ENCODE measurements at places on chromosomes 2 and 18.
A peak's percentile ranks its signal among the peaks of the same experiment; 100 is the strongest.

DNA sequence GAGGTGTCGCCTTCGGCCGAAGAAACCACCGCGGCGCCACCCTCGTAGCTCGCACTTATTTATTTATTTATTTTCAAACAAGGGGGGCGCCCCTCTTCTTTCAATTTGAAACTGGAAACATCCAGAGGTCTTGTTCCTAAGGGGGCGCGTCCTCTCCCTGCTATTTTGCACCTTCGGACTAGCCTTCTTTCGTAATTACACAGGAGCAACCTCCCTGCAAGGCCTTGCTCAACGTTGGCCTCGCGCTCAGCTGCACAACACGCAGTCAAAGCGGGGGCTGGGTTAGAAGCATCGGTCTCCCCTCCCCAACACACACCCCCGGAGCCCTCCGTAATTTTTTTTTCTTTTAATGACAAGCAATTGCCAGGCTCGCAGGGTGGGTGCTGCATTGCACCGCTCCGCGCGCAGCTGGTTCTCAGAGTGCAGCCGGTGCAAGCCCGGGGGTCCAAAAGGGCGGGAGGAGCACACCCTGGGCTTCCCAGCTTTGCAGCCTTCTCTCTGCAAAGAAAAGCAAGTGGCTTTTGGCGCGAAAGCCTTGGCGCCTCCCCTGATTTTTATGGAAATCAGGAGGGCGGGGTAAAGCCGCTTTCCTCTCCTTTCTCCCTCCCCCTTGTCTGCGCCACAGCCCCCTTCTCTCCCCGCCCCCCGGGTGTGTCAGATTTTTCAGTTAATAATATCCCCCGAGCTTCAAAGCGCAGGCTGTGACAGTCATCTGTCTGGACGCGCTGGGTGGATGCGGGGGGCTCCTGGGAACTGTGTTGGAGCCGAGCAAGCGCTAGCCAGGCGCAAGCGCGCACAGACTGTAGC is at the start of gene MYCN:
Gene MYCN, plus strand, starts transcription at position 697 of the 807 bp plus-strand sequence. CDS start 1,515 bp downstream, outside the sequence.
- DNase-seq = peak; percentile 93

- DNase-seq = no peak
Measured at GRCh38 chr18:77249569-77250500, at the start of gene GALR1. Gene GALR1, plus strand, starts transcription at chr18:77249848. Its CDS starts 701 bp downstream, at chr18:77250549.

- DNase-seq = no peak
Measured at GRCh38 chr18:22176420-22177326, 7.3 kb downstream of the GATA6 start.

DNA sequence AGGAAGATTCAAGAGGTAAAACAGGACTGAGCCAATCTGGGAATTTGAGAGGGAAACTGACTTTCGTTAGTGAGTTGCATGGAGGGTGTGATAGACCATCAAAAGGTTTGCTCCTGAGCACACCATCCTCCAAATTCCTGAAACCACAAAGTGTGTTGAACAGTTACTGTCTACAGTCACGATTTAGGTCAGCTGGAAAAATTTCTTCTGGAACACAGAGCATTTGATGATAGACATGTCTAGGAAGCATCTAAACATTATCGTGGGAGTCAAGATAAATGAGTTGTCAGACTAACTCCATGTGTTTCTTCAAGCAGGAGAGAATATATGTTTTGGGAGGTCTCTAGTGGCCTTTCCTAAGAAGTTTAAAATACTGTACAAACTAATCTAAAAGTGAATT is 449.4 kb upstream of the SLC14A2 start:
- DNase-seq = no peak

GRCh38 chr2:8551622-8552074 is 130.2 kb upstream of the ID2 start:
- DNase-seq = no peak

GRCh38 chr2:203446071-203446481 is 89.0 kb downstream of the RAPH1 start:
- DNase-seq = no peak

DNA sequence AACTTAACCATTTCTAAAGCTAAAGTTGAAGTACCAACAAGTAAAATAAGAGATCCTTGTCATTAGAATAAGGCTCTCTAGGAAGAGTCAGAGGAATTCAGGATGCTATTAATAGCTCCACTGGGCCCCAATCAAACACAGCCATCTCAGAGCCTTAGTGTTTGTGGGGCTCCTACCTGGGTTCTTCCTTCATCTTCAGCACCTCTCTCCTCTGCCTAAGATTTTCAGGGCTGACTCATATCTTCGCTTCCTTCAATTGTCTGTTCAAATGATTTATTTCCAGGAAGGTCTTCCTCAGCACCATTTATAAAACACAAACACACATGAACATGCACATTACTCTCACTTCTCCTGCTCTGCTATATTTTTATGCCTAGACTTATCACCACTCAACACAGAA is 119.5 kb downstream of the COL6A3 start:
- DNase-seq = no peak

DNA sequence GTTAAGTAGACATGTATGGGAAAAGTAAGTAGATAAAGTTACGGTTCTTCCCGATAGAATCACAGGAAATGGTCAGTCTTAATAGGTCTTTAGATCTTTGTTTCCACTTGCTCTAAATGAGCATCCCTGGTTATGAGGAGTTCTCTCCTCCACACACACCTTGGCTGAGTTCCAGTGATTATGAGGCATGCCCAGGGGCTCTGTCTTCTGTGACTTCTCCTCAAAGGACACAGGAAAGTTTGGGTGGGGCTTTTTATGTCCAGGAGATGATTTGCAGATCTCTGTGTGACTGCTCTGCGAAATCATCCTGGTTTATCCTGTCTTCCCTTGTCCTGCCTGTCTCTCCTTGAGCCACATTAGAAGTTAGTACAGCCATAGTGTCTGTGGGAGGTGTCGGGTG is 83.9 kb upstream of the EML6 start:
- no peak for DNase-seq

DNA sequence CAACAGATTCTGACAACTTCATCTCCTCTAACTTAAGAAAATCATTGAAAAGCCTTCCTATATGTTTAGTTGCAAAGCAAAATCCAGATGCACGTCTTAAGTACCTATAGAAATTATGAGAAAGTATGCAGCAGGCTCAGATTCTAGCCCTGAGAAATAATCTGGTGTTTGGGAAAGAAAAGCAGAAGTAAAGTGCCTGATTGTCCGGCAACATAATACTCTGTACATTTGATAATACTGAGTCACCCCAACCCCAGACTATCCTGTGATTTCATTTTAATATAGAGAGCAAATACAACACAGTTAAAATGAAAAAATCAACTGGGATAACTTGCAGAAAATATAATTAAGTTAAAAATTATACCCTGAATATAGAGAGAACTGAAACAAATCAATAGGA is 13.5 kb downstream of the RFX8 start:
- DNase-seq = no peak

- DNase-seq = no peak
Measured at GRCh38 chr2:73408198-73408597, 22.6 kb downstream of the ALMS1 start.

GRCh38 chr2:221488136-221488807 is 83.8 kb downstream of the EPHA4 start:
- no peak for DNase-seq

GRCh38 chr2:199201539-199201938 is 256.2 kb downstream of the SATB2 start:
- DNase-seq = no peak

DNA sequence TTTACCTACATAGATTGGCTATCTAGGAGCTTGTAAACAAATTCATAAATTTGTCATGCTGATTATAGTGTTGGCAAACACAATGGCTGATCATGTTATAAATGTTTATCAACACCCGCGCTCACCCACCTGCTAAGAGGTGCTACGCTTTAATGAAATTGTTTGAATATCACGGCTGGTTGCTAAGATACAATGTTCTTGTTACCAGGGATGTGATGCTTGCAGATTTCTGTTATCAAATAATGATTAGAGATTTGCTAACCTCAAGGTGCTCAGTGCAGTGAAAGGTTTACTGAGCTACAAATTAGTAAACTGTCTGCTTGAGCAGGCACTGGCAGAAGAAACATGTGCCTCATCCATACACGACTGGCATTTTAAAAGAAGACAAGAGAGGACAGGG is 160.0 kb upstream of the ZEB2 start:
- no peak for DNase-seq

GRCh38 chr2:29374823-29375222 is 259.6 kb downstream of the CLIP4 start:
- no peak for DNase-seq

DNA sequence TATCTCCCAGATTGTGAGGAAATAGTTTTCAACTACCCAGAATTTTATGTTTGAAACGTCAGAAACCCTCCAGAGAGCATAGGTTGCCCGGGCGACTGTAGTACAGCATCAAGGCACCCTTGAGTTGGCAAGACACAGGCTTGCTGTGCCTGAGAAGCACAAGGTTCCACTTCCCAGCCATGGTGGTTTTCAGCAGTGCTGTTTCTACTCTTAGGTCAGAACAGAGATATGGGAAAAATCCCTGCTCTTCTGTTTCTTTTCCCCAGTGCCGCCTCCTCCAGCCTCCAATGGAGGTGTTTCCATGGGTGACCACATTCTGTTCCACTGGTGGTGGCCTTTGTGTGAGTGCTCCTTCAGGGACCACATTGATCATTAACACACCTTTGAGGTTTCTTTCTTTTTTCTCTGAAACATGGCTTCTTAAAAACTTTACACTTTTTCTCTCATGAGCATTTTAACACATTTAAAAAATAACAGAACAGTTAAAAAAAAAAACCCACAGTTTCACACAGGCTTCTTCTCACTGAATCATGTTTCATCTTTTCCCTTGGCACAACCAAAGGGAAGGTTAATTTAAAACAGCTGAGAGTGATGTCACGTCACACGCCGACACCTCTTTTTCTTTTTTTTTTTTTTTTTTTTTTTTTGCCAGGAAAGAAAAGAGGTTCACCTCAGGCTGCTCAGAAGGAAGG is 229.3 kb upstream of the HDAC4 start:
- DNase-seq = no peak
